ENCODE measurements at places on chromosomes 7 and 10. TPM values are rescaled to one million over a fixed set of nuclear protein-coding genes. Genes with fewer than 3 reads are reported as not detected.

Gene CYP2E1
- 0.95 TPM for polyA plus RNA-seq

Gene CCAR1
- 50.4 TPM for polyA plus RNA-seq

Gene NDUFB2
- 153 TPM for polyA plus RNA-seq

Gene COBL
- polyA plus RNA-seq = 79.3 TPM

Gene LAMB1
- polyA plus RNA-seq = 465 TPM

Gene CALML5
- not detected for polyA plus RNA-seq

Gene STEAP2
- polyA plus RNA-seq = 6.0 TPM

Gene KAZALD1
- 32.3 TPM for polyA plus RNA-seq

- no peak for DNase-seq
Observed at GRCh38 chr10:102397222-102398171, 2.0 kb downstream of the NFKB2 start.

DNA sequence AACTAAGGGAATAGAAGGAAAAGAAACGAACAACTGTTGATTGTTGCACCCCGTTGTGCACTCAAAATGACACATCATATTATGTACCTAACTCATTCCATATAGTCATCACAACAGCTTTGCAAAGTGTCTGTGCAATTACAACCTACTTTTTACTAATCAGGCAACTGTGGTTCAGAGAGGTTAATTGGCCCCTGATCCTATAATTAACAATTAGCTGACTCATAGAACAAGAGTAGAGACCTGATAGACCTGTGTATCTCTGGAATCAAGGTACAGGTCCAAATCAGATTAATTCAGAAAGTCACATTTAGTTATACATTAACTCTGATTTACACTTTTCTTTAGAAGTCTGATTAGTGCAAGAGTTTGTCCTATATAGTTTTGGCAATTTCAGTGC, 122.5 kb upstream of the CDK13 start:
- no peak for DNase-seq

GRCh38 chr10:84156768-84157167, 16.8 kb upstream of the GPR15LG start:
- DNase-seq = no peak

GRCh38 chr7:75866489-75867389, 12.1 kb upstream of the RHBDD2 start:
- peak; percentile 63 for DNase-seq

GRCh38 chr7:155885167-155886155, 73.2 kb upstream of the SHH start:
- DNase-seq = peak; percentile 27

- DNase-seq = no peak
Observed at GRCh38 chr7:95435422-95435780, 573 bp upstream of the PON2 start.

DNA sequence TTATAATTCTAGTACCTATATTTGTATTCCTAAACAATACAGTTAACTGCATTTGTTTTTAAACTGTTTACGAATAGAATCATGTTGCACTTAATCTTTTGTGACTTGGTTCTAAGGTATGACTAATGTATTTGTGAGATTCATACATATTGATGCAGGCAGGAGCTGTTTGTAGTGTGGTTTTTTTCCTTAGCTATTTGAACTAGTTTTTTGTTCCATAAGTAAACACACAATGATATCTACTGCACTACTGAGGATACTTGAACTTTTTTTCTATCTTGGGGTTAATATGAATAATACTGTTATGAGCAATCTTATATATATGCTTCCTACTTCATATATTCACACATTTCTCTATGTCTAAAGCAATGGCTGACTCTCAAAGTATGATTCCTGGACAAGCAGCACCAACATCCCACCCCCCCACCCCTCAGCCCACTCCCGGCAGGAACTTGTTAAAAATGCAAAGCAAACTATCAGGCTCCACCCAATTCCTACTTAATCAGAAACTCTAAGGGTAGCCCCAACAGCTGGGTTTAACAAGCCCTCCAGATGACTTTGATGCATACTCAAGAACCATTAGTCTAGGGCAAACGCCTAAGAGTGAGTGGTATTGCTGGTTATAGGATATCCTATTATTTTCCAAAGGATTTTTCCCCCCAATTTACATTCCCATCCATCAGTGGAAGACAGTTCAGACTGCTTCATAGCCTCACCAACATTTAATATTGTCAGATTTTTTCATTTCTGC, 25.8 kb downstream of the BRAF start:
- DNase-seq = no peak

DNA sequence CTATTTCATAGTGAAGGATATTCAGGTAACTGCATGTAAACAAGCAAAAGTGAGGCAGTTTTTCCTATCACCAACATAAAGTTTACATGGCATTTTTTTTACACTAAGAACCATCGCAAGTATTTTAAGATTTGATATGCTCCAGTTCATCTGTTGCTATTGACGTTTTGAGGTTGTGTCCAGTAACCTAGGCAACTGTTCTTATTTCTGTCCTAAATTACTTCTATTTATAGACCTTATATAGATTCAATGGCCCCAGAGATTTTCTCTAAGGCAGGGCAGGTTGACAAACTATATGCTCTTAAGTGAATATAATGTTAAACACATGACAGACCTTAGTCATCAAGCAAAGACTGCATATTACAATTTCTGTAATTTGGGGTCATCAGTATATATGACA, 830.2 kb upstream of the LRRTM3 start:
- DNase-seq = peak; percentile 6

DNA sequence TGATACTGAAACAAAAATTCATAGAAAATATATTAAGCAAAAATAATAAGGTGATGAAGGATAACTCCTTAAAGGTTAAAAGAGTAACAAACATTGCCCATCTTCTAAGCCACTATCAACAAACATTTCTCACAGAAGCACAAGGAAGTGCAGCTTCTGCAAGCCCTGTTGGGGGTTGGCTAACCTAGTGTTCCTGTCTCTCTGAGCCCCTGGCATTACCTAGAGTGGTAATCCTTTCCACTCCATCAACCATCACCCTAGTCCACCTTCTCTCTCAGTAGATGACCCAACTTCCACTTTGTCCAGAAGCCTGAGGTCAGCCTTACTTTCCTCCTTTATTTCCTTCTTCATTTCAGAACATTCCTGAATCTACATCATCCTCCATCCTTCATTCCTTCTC, 59.7 kb downstream of the HIPK2 start:
- no peak for DNase-seq

GRCh38 chr10:4383651-4384098, 442.3 kb upstream of the AKR1E2 start:
- peak; percentile 44 for DNase-seq

DNA sequence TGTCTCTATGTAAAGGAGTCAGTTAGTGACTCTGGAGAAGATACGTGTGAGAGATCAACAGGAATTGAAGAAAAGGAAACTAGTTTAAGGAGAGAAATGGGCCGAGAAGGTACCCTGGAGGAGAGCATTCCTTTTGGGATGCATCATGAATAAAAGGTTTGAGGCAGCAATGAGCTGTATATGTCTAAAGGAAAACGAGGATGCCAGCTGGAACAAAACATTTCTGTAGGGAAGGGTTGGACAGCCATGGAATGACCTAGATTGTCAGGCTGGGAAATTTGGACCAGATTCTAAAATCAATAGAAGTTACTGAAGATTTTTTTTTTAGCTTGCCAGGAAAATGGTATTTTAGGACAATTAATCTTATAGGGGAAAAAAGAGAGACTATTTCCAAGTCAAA, 17.2 kb upstream of the MPP7 start:
- peak; percentile 30 for DNase-seq

DNA sequence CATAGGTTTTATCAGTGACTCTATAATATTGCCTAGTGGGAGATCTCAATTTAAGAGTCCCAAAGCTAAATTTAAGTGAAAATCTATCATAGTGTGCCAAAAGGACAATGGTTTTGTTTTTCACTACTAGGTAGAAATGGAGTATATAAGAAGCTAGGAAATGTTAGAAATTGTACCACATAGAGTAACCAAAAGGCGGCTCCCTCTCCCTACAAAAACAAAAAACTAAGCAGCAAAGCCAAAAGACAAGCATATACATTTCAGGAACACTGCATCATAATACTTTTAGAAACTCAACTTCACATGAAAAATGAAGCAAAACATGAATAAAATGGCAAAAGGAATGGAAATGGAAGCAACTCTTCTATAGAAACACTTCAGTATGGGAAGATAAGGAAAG, 271.6 kb downstream of the CACNA2D1 start:
- DNase-seq = no peak

- DNase-seq = no peak
Observed at GRCh38 chr7:6096581-6096980, 65.4 kb downstream of the ANKRD61 start.

DNA sequence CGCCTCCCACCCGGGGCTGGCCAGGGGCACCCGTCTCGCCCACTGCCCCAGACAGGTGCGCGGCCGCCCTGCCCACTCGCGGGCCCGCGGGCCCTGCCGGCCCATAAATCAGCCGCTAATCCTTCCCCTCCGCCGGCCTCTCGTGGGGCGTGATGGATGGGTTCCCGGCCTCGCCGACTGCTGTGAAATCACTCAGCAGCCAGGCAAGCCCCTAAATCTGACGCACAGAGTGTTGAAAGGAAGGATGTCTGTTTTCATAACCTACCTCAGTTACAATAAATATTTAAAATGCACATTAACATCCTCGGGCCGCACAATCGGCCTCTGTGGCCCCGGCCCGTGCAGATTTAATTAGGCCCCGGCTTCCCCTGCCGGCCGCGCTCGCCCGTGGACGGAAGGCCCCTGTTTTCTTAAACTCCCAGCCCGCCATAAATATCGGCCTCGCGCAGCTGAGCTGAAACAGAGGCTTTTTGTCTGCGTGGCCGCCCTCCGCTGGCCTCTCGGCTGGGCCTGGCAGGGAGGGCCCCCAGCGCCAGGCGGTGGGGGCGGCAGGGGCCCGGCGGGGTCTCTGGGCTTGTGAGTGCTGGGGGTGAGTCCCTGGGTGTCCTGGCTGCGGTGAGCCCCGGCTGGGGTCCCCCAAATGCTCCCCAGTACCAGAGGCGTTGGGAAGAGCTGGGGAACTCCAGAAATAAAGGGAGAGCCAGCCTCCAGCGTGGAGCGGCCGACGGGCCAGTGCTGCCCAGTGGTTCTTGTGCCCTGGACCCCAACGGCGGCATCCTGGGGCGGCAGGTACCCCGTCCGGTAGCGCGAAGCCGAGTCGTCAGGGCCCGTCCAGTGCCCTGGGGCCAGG, 90.7 kb downstream of the UNCX start:
- DNase-seq = peak; percentile 11

GRCh38 chr7:29331163-29331562, 136.6 kb downstream of the CHN2 start:
- DNase-seq = no peak

DNA sequence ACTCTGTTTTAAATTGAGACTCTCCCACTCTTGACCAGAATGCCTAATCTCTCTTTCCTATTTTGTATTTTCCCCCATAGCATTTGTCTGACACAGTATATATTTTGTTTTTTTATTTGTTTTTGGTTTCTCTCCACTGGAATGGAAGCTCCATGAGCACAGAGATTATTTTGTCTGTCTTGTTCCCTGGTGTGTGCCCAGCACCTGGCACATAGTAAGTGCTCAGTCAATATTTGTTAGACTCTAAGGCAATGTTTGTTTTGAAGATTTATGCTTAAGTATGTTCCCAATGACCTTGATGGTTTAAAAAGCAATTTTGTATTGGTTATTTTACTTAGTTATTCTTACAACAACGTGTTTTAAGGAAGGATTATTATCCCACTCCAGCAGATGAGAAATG, 201.8 kb downstream of the DYNC1I1 start:
- no peak for DNase-seq

DNA sequence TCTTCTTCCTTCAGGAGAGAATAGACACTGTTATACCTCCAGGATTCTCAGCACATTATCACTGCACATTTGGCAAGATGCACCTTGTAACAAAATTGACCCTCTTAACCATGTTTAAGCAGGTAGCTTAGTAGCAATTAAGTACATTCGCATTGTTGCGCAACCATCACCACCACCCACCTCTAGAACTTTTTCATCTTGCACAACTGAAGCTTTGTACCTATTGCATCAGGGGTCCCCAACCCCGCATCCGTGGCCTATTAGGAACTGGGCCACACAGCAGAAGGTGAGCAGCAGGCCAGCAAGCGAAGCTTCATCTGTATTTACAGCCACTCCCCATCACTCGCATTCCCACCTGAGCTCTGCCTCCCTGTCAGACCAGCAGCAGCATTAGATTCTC, 29.9 kb upstream of the SMURF1 start:
- DNase-seq = no peak

DNA sequence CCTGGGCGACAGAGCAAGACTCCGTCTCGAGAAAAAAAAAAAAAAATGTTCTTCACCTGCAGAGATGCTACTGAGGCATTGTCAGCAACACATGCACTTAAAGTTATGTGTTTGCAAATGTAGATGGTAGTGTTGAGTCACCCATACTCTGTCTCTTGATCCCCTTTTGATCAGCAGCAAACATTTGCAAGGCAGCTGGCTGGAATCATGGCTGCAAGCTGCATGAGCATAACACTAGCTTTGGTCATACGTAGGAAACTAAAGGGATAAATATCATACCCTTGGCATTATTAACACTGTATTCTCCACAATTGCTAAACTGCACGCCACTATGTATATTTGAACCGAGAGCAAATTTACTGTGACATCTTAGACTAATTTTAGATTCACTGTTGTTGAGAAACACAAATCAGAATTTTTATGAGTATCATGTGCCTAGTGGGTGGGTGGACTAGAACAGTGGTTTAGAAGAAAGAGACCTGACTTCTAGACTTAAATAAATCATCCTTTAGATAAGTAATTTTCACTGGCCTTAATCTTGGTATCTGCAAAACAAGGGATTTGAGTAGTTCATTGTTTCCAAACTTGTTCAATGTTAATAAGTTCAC, 229.3 kb upstream of the MEOX2 start:
- no peak for DNase-seq

DNA sequence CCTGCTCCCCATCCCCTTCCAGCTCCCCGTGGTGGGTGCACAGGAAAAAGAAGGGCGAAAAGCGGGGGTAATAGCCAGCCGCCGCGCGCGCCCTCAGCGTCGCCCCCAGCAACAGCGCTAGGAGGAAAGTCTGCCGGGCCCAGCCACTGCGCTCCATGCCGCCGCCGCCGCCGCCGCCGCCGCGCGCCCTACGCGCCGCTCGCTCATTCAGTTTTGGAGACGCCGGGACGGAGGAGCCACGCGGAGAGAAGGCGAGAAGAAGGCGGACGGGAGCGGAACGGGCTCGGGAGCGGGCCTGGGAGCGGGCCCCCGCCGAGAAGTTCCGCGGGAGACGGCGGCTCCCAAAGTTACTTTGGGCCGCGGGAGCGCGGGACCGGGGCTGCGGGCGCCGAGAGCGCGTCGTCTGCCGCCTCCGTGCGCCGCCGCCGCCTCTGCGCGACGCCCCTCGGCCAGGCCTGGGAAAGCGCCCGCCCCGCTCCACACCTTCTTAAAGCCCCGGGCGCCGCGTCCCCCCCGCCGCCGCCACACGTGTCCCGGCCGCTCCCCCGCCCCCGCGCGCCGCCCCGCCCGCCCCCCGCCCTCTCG, at the start of gene RELN:
Gene RELN, minus strand, starts transcription at position 459 of the 585 bp plus-strand sequence. Its CDS starts 302 bp downstream, at position 157.
- peak; percentile 39 for DNase-seq

GRCh38 chr10:88395677-88396076, 187.4 kb downstream of the RNLS start:
- DNase-seq = no peak

GRCh38 chr7:1080252-1080920, 7.5 kb upstream of the GPER1 start:
- DNase-seq = no peak

All from muscle of back (tissue), 13 donors.